A549 treated with GW870086 at 1 μM for 4 hours (cell line): ENCODE measurements at places on chromosomes 6 and 20. TPM values are rescaled to one million over a fixed set of nuclear protein-coding genes. Genes with fewer than 3 reads are reported as not detected.

PRICKLE4 gene
- 0.68 to 0.95 TPM (median 0.81 TPM) in 5 replicates for total RNA-seq

SLC4A11 gene
- 7.9 to 10.2 TPM (median 9.2 TPM) in 5 replicates for total RNA-seq

YTHDF1 gene
- total RNA-seq, result 42.2 to 51.0 TPM (median 50.3 TPM) in 5 replicates

VSTM2L gene
- total RNA-seq, result 11.0 to 15.4 TPM (median 13.0 TPM) in 5 replicates

SNAI1 gene
- 9.0 to 15.2 TPM (median 13.5 TPM) in 5 replicates for total RNA-seq

PRRT1 gene
- 0.41 to 0.74 TPM (median 0.62 TPM) in 5 replicates for total RNA-seq

STMND1 gene
- total RNA-seq, result not detected in 5 replicates

ZNF341 gene
- total RNA-seq, result 2.8 to 4.1 TPM (median 3.3 TPM) in 5 replicates

SIRPB1 gene
- total RNA-seq, result 0.17 to 0.66 TPM (median 0.64 TPM) in 5 replicates

MLIP gene
- 0.13 TPM in 1 of 5 replicates, not detected in the others for total RNA-seq

GNMT gene
- total RNA-seq, result 0.19 to 0.32 TPM in 2 of 5 replicates, not detected in the others

PTGIS gene
- total RNA-seq, result 0.02 to 0.09 TPM (median 0.06 TPM) in 3 of 5 replicates, not detected in the others
